Esophagus mucosa (tissue), 1 donor: ENCODE measurements at places on chromosomes 5 and 9. TPM values are rescaled to one million over a fixed set of nuclear protein-coding genes. Genes with fewer than 3 reads are reported as not detected.

Gene DTWD2
- 7.9 TPM for total RNA-seq

Gene FGD3
- 2.1 TPM for total RNA-seq

Gene ZFP37
- 1.1 TPM for total RNA-seq

Gene TIMD4
- total RNA-seq, result 0.20 TPM

Gene ADAMTS19
- not detected for total RNA-seq

Gene DNM1
- total RNA-seq, result 2.2 TPM
